Retina (tissue), 1 donor: ENCODE measurements at places on chromosomes 7 and 10.

GRCh38 chr10:422241-422640, 267.2 kb downstream of the DIP2C start:
- no peak for DNase-seq

DNA sequence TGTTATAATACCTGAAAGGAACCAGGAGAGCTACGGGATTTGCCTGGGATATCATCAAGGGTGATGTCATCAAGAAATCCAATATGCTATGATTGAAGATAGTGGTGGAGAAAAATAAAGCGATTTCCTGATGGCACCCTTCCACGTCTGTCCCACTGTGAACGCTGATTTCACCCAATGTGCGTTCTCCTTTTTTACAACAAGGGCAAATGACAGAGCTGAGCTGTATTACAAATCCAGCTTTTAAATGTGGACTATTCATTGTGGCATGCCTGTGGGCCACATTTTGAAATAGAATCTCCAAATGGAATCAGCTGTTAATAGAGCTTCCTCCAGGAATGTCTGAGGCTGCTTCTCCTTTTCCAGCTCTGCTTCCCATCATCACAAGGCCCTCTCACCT, 23.3 kb downstream of the SLC13A4 start:
- DNase-seq: no peak

DNA sequence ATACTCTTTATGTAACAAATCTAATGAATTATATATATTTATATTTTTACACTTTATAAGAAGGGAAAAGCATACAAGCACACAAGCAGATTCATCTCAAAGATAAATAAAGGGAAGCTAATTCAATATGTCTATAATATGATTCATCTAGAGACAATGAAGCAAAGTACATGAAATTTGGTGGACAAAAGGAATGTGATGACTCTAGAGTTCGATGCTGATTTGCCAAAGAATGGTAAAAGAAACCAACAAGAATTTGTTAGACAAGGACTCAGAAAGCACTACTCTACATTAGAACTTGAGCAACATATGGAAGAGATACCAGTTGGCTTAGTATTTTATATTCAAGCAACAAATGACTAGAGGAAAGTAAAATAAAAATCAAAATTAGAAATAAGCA, 536.5 kb upstream of the TEX47 start:
- DNase-seq: no peak

- no peak for DNase-seq
These were observed 13.4 kb downstream of the PRKAG2 start for GRCh38 chr7:151863386-151864079.

DNA sequence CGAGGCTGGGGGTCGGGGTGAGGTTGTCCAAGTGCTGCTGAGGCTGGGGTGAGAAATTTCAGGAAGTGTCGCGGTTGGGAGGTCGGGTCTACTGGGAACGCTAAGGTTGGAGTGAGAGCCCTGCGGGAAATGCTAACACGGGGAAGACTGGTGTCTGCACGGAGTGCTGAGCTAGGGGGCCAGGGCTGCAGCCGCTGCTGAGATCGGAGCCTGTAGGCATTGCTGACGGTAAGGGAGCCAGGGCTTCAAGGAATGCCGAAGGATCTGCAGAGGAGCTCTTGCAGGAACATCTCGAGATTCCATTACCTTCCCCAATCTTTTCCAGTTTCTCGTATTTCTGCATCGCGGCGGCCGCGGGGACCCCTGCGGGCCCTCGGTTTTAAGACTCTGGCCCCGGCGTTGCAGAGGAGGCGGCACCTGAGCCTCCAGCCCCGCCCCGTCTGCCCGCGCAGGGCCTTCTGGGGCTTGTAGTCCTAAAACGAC, at the start of gene CDK5:
CDK5 (minus strand) TSS at position 392 of the 483 bp plus-strand sequence; CDS start at position 343, 49 bp downstream.
- DNase-seq: no peak

- DNase-seq: peak; percentile 61
These were observed 402.0 kb downstream of the RPS24 start for GRCh38 chr10:78435484-78436221.

DNA sequence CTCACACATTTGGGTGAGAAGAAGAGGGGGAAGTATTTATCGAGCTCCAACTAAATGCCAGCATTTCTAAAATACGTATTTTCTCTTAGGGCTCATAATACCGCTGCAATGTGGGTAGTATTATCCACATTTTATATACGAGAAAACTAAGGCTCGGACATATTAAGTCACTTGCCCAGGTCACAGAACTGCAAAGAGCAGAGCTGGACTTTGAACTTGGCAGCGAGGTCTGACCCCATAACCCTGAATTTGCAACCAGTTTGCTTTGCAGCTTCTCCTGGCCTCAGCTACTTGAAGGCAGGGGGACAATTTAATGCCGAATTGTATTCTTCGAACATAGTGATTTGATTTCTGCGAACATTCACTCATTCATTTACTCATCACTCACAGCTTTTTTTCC, 7.2 kb downstream of the ABLIM1 start:
- DNase-seq: no peak

GRCh38 chr7:144452064-144452463, 48.6 kb upstream of the NOBOX start:
- no peak for DNase-seq

GRCh38 chr10:131065673-131066305, 245.7 kb downstream of the TCERG1L start:
- no peak for DNase-seq

GRCh38 chr10:29648114-29648982, 13.6 kb upstream of the SVIL start:
- DNase-seq: no peak

GRCh38 chr10:61923210-61923949, 21.9 kb downstream of the ARID5B start:
- DNase-seq: no peak

GRCh38 chr10:61987951-61988379, 86.5 kb downstream of the ARID5B start:
- DNase-seq: no peak
